Fibroblast of pulmonary artery (primary cell): ENCODE measurements at places on chromosomes 11 and 22.

DNA sequence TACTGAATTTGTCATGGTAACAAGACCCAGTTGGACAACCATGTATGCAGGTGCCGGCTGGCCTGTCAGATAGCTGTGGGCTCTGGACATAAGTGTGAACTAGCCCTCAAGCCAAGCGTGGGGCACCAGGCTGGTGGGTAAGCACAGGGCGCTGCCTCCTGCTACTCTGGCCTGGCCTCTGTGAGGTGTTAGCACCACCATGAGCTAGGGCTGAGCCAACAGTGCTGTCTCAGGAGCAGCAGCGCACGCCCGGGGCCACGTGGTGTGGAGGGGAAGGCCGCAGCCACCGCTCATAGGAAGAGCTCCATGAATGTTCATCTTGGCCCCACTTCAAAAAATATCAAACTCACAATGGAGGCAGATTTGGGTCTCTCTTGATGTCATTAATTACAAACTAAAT, 35.3 kb upstream of the GNB1L start:
- no peak for DNase-seq

GRCh38 chr11:102798012-102798746, at the start of gene MMP1:
MMP1 (minus strand) TSS chr11:102798160; CDS start chr11:102798092, 68 bp downstream.
- peak; percentile 50 for DNase-seq

DNA sequence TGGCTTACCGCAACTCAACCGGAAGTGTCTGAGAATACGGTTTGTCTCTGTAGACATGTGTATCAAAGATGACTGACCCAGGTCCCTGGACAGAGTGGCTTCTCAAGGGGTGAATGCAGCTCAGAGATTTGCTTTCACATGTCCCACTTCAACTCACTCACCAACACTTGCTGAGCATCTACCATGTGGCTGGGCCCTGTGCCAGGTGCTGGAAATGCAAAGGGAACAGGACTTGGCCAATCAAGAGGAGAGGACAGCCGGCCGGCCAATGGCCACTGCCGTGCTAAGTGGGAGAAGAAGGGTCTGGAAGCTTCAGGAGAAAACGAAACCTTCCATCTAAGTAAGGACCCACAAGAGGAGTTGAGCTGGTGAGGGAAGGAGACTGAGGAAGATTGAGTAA, 151.3 kb downstream of the CEP164 start:
- no peak for DNase-seq

GRCh38 chr11:112697391-112698178, 263.6 kb upstream of the NCAM1 start:
- no peak for DNase-seq

DNA sequence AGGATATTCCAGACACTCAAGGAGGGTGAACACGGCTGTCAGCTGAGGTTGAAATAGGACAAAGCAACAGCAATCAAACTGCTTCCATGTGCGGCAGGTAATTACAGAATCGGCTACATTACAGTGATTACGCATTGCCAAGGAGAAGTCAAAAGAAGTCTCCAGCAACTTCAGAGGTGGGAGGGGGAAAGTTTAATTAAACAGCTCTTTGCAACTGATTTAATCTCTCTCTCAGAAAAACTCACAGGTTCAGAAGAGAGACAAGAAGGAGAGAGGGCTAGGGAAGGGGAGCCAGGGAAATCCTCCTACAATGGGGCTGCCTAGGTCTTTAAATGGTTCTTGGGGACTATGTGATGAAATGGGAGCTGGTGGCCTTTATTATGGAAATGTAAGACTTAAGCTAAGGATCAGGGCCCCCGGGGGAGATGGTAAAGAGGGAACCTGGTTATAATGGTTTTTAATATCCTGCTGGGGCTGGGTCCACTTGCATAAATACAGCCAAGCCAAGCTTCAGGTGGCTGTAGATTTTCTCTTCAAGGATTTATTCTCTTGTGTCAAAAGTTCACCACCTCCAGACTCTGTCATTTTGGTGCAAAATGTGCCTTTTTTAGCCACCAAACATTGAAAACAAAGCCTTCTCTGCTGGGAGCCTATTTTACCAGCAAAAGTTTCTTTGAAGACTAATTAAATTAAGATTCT, 354.7 kb upstream of the NARS2 start:
- no peak for DNase-seq

- no peak for DNase-seq
Measured at GRCh38 chr22:28188178-28188879, 269.3 kb upstream of the PITPNB start.
